ENCODE measurements at places on chromosomes 6 and 20. TPM values are rescaled to one million over a fixed set of nuclear protein-coding genes. Genes with fewer than 3 reads are reported as not detected.

DNA sequence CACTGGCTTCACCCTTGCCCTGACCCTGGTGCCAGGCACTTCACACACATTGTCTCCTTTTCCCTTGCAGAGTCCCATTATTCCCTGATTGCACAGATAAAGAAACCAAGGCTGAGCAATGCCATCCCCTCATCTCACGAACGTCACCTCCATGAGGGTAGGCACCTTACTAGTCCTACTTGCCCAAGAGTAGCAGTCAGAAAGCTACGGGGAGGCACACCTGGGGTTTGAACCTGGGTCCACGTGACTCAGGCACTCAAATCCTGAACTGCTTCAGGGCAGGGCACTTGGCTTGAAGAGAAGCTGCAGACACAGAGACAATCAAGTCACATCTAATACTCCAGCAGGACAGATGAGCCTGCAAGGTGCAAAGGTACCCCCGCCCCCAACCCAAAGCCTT is 1.9 kb downstream of the BCAS1 start:
- H3K4me3 ChIP-seq, result no peak overlapping the region
- no peaks in the 10 kb centered on the region for H3K36me3 ChIP-seq
- H3K27ac ChIP-seq, result no peak overlapping the region
- peaks cover 2% of the 10 kb centered on the region for H3K4me1 ChIP-seq
- no peak for DNase-seq

GRCh38 chr6:80508885-80509630 is 402.6 kb downstream of the BCKDHB start:
- DNase-seq, result no peak
- H3K36me3 ChIP-seq, result no peaks in the 10 kb centered on the region
- H3K4me1 ChIP-seq, result no peaks in the 10 kb centered on the region

Gene HECA
- total RNA-seq, result 22.0 TPM

- no peaks in the 10 kb centered on the region for H3K27me3 ChIP-seq
- no peaks in the 10 kb centered on the region for H3K36me3 ChIP-seq
- no peak overlapping the region for H3K27ac ChIP-seq
- no peak for DNase-seq
- H3K4me1 ChIP-seq, result no peaks in the 10 kb centered on the region
Measured at GRCh38 chr6:107574856-107575255, 84.9 kb downstream of the SOBP start.

DNA sequence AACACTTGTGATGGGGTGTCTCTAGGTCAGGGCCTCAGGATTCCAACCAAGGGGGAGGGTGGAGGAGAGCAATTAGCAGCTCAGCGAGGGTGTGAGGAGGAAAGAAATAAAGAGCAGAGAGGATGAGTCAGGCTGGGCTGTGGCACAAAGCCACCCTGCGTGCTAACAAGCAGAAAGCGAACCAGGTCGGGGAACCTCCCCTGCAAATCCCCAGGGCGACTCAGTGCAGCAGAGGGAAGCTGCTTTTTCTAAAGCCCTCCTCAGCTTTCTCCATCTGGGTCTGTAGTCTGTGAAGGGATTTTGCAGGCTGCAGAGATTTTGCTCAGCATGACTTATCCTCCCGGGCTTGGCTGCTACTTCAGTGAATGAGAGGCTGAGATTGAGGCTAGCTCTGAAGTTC is 6.6 kb upstream of the SPO11 start:
- no peak overlapping the region for H3K4me3 ChIP-seq
- no peak for DNase-seq
- no peak overlapping the region for H3K27ac ChIP-seq
- H3K4me1 ChIP-seq, result peaks cover 2% of the 10 kb centered on the region
- H3K27me3 ChIP-seq, result no peaks in the 10 kb centered on the region

DNA sequence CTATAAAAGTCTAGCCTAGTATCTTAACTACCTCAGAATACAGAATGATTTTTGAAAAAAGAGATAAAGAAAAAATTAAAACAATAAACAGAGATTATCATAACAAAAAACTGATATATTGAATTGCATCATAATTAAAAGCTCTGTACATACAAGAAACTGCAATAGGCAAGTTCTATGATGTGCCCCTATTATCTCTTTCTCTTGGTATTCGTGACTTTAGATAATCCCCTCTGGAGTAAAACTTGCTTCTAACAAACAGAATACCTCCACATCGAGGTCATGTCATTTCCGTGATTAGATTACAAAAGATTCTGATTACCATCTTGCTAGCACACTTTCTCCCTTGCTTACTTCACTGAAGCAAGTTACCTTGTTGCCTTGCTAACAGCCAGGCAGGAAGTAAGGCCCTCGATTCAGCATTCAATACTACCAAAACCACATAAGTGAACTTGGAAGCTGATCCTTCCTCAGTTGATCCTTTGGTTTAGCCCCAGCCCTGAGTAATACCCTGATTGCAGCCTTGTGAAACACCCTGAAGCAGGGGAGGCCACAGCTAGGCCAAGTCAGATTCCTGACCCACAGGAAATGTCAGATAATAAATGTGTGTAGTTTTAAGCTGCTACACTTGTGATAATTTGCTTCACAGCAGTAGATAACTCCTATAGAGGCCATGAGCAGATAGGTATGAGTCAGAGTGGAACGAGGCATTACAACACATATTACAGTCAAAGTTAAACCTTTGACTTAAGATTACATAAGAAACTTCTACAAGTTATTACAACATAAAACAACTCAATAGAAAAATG is 53.7 kb upstream of the TMX4 start:
- no peak for DNase-seq
- no peaks in the 10 kb centered on the region for H3K4me1 ChIP-seq
- H3K36me3 ChIP-seq, result no peaks in the 10 kb centered on the region
- H3K27ac ChIP-seq, result no peak overlapping the region

Gene SPDEF
- total RNA-seq, result 0.19 TPM

DNA sequence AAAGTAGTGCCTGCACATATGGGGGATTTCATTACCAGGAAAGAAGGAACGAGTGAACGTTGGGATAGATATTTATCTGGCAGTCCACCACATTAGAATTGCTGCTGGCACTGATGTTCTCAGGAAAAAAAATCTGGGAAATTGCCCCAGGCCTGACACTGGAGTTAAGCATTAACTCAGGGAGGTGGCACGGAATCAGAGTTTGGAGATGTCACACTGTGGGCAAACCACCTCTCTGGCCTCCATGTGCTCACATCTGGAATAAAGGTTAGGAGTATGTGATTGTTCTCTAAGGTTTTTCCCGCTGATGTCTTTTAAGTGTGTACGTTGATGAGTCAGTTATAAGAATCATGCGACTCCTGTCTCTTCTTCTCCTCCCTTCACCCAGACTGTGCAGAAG is 7.9 kb downstream of the TGM3 start:
- H3K27ac ChIP-seq, result no peak overlapping the region
- no peaks in the 10 kb centered on the region for H3K36me3 ChIP-seq
- H3K27me3 ChIP-seq, result no peaks in the 10 kb centered on the region
- peak; percentile 39 for DNase-seq
- no peak overlapping the region for H3K4me3 ChIP-seq

DNA sequence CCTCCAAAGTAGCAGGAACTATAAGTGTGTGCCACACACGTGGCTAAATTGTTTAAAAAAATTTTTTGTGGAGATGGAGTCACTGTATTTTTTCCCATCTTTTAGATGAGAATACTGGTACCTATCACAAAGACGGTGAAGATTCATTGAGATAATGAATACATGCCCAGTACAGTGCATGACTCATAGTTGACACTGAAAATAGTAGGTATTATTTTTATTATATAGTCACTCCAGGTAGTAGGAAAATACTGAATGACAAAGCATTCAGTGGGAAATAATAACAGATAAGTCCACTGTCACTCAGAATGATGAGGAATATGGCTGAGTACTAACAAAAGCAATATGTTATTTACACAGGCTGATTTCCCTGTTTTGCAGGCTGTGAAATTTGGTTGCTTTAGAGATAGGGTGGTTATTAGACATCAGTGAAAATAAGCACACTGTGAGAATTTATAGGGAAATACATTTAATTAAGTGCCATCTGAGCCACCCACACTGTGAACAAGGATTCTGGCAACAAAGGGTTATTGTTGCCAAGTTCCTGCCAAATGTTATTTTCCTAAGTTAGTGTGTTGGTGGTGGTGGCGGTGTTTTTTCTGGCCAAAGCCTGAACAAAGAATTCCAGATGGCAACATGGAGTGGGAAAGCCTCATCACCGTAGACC is 129.8 kb upstream of the FOXQ1 start:
- no peak for DNase-seq
- H3K4me1 ChIP-seq, result no peaks in the 10 kb centered on the region
- H3K4me3 ChIP-seq, result no peak overlapping the region
- no peak overlapping the region for H3K27ac ChIP-seq
- H3K27me3 ChIP-seq, result no peaks in the 10 kb centered on the region

- no peak overlapping the region for H3K4me3 ChIP-seq
- H3K27me3 ChIP-seq, result no peaks in the 10 kb centered on the region
- H3K36me3 ChIP-seq, result no peaks in the 10 kb centered on the region
- no peaks in the 10 kb centered on the region for H3K4me1 ChIP-seq
Measured at GRCh38 chr20:32911355-32911754, 52.6 kb downstream of the EFCAB8 start.

- H3K4me1 ChIP-seq, result no peaks in the 10 kb centered on the region
- peak overlapping the region; percentile 84 for H3K4me3 ChIP-seq
- no peaks in the 10 kb centered on the region for H3K36me3 ChIP-seq
- no peaks in the 10 kb centered on the region for H3K27me3 ChIP-seq
- peak overlapping the region; percentile 79 for H3K27ac ChIP-seq
- peak; percentile 71 for DNase-seq
Measured at GRCh38 chr6:169722362-169723199, 1.7 kb downstream of the PHF10 start.

- no peak overlapping the region for H3K4me3 ChIP-seq
- H3K4me1 ChIP-seq, result no peaks in the 10 kb centered on the region
- H3K27me3 ChIP-seq, result no peaks in the 10 kb centered on the region
Measured at GRCh38 chr6:15073883-15074465, 171.9 kb upstream of the JARID2 start.

DNA sequence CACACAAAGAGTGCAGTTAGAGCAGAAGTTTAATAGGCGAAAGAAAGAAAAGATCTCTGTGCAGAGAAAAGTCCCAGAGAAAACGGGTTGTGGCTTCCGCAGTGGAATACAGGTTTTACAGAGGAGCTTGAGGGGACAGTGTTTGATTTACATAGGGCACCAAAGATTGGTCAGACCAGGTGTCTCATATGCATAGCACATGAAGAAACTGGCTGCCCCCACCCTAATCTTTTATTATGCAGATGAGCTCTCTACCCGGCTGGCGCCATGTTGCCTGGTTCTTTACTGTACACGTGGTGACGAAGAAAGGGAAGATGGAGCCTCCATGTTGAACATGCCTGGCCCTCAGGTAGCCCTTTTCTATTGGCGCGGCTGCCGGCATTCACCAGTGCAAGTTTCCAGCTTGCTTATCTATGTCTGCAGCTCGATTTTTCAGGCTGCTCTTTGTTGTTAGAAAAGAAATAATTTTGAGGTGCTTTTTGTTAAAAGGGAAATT is 47.4 kb downstream of the SLC35B3 start:
- DNase-seq, result no peak
- H3K4me3 ChIP-seq, result no peak overlapping the region
- H3K36me3 ChIP-seq, result no peaks in the 10 kb centered on the region

GRCh38 chr20:37154684-37155298 is 24.3 kb upstream of the RPN2 start:
- H3K4me1 ChIP-seq, result no peaks in the 10 kb centered on the region
- H3K27ac ChIP-seq, result no peak overlapping the region
- no peaks in the 10 kb centered on the region for H3K36me3 ChIP-seq
- DNase-seq, result no peak
- no peak overlapping the region for H3K4me3 ChIP-seq
- H3K27me3 ChIP-seq, result no peaks in the 10 kb centered on the region

DNA sequence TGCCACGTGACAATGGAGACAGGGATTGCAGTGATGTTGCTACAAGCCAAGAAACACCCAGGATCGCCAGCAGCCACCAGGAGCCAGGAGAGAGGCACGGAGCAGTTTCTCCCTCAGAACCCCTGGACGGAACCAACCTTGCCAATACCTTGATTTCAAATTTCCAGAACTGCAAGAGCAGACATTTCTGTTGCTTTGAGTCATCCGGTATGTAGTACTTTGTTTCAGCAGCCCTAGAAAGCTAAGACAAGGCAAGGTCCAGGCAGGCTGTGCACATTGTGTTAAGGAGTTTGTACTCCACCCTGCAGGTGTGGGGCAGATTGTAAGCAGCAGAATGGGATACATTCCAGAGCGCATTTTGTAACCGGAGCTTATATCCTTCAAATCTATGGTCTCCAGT is 48.3 kb downstream of the TRERF1 start:
- no peaks in the 10 kb centered on the region for H3K27me3 ChIP-seq
- no peaks in the 10 kb centered on the region for H3K4me1 ChIP-seq
- no peak overlapping the region for H3K4me3 ChIP-seq
- DNase-seq, result no peak

- no peak overlapping the region for H3K27ac ChIP-seq
- peaks cover 24% of the 10 kb centered on the region for H3K36me3 ChIP-seq
- DNase-seq, result no peak
- H3K4me1 ChIP-seq, result peaks cover 2% of the 10 kb centered on the region
Measured at GRCh38 chr20:18543932-18544331, 23.3 kb upstream of the SMIM26 start.

DNA sequence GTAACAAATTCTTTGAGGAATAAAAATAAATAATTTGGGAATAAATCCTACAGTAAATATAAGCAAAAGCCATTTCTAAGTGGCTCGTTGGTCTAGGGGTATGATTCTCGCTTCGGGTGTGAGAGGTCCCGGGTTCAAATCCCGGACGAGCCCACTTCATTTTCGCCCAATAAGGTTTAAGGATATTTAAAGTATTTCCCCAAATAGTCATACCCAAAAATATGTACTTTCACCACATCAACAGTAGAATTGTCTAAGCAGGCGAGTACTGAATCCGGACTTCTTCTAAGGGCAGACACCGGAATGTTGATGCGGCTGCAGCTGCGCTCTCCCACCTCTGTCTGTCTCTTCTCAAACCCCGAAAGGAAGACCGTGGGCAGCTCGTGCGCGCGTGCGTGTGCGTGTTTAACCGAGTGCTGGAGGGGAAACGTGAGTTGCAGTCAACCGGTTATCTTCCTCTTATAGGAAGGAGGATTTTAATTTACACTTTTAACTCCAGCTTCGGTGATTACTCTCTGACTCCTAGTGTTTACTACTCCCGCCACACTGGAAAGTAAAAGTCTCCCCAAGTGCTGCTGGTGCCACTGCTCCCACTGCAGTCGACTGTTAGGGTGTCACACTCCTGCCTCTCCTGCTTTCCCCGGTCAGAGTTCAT is 155.7 kb upstream of the PRSS16 start:
- H3K36me3 ChIP-seq, result no peaks in the 10 kb centered on the region
- no peaks in the 10 kb centered on the region for H3K4me1 ChIP-seq
- no peak overlapping the region for H3K27ac ChIP-seq
- peak overlapping the region; percentile 28 for H3K4me3 ChIP-seq
- DNase-seq, result no peak
- H3K27me3 ChIP-seq, result peaks cover 32% of the 10 kb centered on the region

Gene LPIN3
- 31.6 TPM for total RNA-seq
